Renal cortical epithelial cell (primary cell): ENCODE measurements at places on chromosomes 6 and 20.

GRCh38 chr6:164034602-164035140 lies 620.2 kb downstream of the QKI start:
- DNase-seq, result no peak

- peak; percentile 32 for DNase-seq
Observed at GRCh38 chr6:157110607-157111006, 212.7 kb downstream of the TMEM242 start.

- peak; percentile 75 for DNase-seq
Observed at GRCh38 chr6:17867880-17868279, 119.6 kb downstream of the KIF13A start.

GRCh38 chr6:151747896-151748295 lies 59.6 kb upstream of the ESR1 start:
- no peak for DNase-seq

- DNase-seq, result peak; percentile 88
Observed at GRCh38 chr6:41936073-41936837, 5.4 kb downstream of the CCND3 start.

DNA sequence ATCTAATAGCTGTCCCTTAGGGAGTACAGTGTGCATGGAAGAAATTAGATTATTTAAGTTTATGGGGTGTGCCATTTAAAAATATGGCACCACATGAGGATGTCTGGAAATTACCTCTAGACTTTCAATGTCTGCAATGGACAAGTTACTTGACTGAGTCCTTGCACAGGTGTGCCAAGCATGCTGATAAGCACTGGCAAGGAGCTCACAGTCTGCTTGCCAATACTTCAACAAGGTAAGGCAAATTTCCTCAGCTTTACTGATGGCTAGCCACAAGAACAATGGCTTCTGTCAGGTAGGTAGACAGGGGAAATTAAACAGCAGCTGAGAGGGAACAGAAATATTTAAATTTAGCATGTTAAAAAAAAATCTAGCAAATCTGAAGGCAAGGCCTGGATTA lies 91.1 kb upstream of the TRAF3IP2 start:
- no peak for DNase-seq

GRCh38 chr6:164005004-164005711 lies 590.6 kb downstream of the QKI start:
- DNase-seq, result peak; percentile 40

- peak; percentile 88 for DNase-seq
Observed at GRCh38 chr6:135535989-135536414, 38.5 kb upstream of the AHI1 start.
